NCI-H1105 (cell line): ENCODE measurements at places on chromosomes 7 and 10.
A peak's percentile ranks its signal among the peaks of the same experiment; 100 is the strongest.

GRCh38 chr10:74888962-74889661 lies 62.7 kb downstream of the KAT6B start:
- no peak for DNase-seq

GRCh38 chr10:130809181-130809580 lies 502.3 kb downstream of the TCERG1L start:
- DNase-seq = no peak

DNA sequence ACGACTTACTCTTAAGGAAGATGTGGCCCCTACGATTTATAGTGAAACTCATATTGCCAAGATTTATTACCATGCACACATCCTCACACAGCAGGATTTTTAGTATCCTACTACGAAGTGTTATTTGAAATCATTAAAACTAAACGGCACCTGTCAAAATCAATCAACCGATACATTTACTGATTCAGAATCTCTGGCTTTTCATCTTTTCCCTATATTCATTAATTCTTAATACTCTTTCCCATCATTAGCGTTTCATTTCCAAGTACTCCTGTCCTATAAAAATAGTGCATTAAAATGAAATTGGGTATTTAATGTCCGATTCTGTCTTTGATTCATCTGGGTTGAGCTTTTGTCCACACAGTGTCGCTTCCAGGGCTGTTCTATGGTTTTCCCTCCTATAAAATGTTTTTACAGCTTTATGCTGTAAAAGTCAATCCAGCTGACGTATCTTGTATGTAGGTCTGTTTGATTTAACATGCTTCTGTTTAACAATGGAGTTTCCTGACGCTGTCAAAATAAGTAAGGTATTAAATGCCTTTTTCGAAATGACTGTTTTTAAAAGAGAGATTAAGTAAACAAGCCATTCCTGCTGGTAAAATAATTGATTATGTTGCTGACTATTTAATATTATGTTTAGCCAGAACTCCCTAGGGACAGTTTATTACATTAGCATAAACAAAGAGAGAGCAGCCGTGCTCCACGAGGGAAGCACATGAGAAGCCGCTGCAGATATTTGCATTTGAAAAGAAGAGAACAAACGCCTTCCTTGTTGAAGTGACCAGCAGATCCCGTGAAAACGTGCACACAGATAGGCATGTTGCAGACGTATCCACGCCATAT lies 22.3 kb upstream of the SFMBT2 start:
- DNase-seq = no peak

- peak; percentile 45 for DNase-seq
Measured at GRCh38 chr10:24952707-24953645, 570 bp upstream of the PRTFDC1 start.
